ENCODE measurements at places on chromosomes 7 and 10.

- DNase-seq: no peak
Observed at GRCh38 chr10:8418631-8419030, 364.1 kb downstream of the GATA3 start.

- DNase-seq: no peak
Observed at GRCh38 chr10:4181081-4181480, 396.1 kb upstream of the KLF6 start.

DNA sequence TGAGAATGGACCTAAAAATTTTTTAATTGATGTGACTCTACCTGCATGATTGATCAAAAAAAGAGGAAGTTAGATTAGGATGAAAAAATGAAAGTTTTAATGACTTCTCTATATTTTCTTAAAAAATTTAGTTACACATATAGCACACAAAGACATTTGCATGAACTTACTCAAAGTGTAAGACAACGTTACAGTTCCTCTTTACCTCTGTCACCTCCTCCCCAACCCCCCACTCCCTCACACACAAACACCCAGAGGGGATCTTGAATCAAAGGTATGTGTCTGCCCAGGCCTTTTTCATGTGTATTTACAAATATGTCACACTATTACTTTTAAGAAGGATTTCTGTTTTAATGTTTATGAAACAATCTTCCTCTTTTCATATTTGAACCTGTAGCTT is 20.6 kb upstream of the CDCA7L start:
- no peak for DNase-seq

GRCh38 chr10:62719061-62719460 is 85.5 kb upstream of the ADO start:
- no peak for DNase-seq

DNA sequence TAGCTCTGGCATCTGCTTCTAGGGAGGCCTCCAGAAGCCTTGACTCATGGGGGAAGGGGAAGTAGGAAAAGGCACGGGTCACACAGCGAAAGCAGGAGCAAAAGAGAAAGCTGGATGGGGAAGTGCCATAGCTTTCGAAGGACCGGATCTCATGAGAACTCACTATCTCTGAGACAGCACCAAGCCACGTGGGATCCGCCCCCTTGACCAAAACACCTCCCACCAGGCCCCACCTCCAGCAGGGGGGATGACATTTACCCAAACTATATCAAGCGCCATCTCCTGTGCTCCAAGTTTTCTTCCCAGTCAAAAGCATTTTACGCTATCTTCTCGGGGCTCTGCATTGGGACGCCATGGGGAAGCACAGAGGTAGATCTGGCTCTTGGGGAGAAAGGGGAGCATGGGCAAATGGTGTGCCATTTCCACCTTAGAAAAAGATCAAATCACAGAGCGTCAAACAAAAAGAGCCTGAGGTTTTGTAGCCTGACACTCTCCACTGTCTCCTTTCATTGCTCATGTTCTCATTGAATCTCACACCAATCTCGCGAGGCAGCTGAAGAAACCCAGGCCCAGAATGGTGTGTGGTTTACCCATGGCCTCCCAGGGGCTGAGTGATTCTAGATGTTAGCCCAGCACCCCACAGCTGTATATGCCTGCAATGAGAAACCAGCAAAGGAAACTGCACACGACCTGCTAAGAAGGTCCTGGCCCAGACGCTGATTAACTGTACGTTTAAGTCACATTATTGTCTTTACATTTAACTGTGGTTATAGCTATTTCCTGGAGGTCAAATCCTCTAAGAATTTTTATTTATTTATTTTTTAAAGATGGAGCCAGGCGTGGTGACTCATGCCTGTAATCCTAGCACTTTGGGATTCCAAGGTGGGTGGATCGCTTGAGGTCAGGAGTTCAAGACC is 8.1 kb upstream of the OLAH start:
- peak; percentile 5 for DNase-seq

DNA sequence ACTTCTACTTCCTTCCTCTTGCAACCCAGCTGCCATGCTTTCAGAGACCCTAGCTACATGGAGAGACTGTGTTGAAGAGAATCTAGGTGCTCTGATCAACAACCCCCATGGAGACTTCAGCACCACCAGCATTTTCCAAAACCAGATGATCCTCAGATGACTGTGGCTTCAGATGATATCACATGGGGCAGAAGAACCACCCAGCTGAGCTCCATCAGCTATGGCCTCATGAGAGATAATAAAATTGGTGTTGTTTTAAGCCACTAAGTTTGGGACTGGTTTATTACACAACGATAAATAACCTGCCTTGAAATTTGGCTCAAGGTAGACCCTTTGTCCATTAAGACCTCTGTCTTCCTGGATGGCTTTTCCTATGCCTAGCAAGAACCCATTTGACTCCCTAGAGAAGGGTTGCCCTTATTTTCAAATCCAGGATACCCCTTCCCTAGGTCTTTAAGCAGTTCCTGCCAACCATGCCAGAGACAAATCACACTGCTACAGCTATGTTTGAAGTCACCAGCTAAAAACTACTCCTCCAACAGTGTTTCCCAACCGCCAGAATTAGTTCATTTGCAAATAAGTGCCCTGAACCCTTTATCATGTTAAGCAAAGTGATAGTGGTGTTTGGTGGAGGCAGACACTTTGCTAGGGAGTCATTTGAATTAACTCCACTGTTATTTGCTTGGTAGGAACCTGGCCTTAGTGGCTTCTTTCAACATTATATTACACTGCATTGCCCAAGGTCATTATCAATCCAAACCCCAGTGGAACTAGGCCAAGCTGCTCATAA is 136.9 kb upstream of the PALS2 start:
- DNase-seq: no peak

GRCh38 chr10:6279540-6280267 is 77.0 kb downstream of the PFKFB3 start:
- DNase-seq: no peak

DNA sequence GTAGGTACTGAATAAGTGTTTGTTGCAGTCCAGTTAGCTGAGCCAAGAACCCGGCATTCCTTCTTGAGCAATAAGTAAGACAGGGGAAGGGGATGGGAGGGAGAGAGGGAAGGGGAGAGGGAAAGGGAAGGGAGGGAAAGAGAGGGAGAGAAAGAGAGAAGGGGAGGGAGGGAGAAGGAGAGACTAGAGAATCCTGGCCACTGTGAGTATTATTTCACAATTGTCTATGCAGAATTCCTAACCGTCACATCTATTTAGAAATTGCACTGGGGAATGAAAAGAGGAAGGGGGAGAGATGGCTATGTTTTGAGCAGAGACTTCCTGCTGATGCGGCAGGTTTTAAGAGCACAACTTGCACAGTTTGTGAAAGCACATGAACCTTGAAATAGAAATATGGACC is 251.4 kb upstream of the ZMIZ1 start:
- DNase-seq: no peak

DNA sequence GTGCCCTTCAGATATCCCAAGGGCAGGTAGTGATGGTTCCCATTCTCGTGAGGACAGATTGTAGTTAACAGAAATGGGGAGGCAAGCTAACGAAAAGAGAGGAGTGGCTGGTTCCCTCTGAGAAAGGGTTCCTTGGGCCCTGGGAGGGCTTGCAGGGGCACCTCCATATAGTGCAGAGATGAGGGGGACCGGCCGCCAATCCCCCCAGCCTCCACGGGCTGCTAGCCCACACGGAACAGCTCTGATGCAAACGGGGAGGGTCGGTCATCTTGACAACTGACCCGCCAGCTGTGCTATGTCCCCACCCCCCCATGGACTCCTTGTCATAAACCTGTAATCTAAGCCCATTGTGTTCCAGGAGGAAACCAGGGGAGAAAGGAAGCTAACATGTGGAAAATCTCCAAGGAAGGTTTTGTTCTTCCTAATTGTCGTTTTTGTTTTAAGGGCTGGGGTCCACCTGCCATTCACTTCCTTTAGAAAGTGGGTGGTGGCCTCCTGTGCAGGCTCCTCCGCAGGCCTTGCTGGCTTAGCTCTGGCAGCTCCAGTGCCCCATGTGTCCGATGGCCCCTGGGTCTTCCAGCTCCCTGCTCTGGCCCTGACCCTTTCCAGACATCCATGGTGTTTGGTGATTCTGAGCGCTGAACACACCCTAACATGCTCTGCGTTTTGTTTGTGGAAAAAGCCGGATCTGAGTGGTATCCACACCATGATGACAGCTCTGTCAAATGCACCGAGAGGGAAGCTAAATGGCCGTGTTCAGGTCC is 15.9 kb downstream of the ADCY1 start:
- no peak for DNase-seq

DNA sequence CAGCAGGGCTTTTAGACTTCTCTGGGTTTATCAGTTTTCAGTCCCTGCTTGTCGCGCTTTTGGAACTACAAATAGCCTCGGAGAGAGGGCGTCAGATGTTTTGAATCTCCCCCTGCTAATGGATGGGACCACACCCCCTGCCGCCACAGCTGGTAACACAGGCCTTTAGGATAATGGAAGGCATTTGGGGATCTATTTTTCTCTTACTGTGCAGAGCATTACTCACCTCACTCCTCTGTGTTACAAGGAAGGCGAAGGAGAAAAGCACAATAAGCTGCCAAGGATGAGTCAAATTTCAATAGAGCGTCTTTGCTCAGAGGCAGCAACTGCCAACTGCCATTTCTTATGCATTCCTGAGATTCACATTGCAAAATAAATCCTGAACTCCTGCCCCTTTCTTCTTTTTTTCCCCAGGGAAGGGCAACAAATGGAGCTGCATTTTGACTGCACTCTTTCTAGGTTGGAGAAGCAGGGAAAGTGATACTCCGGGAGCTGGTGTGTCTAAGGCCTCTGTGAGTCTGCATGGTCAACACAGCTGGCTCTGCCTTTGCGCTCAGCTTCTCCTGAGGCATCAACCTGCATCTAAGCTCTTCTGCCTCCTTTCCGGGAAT is 31.5 kb upstream of the SMNDC1 start:
- DNase-seq: no peak

GRCh38 chr7:121329191-121330052 is 622 bp downstream of the WNT16 start:
- DNase-seq: no peak

GRCh38 chr10:87750817-87751216 is 67.2 kb downstream of the ATAD1 start:
- DNase-seq: no peak

DNA sequence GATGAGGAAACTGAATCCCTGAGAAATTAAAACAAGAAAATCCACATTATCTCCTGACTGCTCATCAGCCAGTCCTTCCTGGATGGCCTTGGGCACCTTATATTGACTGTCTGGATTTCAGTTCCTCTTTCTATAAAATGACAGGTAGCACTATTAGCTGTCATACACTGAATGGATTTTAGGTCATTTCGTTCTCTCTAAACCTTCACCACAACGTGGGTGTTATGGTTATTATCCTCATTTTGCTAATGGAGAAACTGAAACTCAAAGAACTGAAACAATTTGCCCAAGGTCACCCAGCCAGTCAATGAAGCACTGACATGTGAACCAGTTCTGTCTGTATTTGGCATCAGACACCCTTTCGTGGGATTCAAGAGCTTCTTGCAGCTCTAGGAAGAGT is 193.8 kb downstream of the CYP26A1 start:
- no peak for DNase-seq

GRCh38 chr7:20784388-20785156 is 2.1 kb downstream of the SP8 start:
- no peak for DNase-seq

DNA sequence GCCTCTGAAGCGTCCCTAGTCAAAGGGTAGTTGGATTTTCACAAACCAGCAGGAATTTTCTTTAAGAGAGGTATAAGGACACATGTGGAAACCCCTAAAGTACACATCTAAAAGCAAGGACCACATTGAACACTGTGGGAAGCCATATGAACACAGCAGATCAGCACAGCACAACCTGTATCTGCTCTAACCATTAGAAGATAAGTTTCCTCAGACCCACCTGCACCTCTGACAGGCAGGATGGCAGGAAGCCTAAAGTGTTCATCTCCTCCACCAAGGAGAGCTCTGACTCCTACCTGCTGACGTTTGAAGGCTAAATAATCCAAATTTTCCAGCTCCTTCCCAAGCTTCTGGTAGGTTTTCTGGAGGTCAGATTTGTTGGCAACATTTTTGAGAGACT is 174.4 kb downstream of the CTNNA3 start:
- no peak for DNase-seq
